Choroid plexus epithelial cell (primary cell): ENCODE measurements at places on chromosomes 1 and 21.

DNA sequence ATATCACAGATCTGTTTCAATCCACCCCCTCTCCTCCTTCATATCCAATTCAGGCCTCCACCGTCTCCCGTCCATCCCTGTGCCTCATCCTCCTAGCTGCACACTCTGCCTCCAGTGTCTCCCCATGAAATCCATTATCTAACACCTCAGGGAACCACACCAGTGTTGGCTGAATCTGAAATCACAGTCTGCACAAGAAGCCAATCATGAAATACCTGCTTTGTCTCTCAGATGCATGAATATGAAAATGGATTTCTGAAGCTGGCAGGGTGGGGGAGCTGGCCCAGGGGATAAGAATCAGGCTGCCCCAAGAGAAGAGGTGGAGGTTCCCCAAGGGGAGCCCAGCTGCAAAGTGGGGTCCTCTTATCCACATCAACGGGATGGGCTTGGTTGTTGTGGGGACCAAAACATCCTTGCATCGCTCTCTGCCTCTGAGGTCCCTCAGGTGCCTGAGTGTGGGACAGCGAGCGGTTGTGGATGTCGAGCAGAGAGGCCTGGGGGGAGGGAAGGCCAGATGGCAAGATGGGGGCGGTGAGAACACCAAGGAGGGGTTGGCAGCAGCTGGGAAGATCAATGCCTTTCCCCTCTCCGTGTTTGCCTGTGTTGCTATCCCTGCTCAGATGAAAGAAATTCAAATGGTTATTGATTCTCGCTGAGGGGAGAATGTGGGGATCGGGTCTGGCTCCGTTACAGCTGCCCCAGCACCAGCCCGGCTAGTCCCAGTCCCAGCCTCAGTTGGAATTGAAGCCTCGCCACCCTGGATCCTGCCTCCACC, 237.3 kb upstream of the POU3F1 start:
- DNase-seq, result no peak

DNA sequence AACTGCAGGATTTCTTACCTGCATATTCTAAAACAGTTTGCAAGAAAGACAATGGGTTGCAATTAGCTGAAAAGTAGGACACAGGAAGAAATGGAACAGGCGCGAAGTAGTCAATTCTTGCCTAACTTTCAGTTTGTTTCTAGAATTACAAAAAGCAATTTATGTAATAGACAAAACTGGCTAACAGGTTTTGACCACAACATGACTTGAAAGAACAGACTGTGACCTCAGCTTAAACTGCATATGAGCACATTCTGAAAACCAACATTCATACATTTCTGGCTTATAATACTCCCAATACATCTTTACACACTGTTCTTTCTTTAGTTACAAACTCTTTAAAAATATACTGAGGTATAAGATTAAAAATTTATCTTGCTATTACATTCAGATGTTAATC, 405.9 kb upstream of the B3GALT2 start:
- DNase-seq, result peak; percentile 60

- no peak for DNase-seq
Observed at GRCh38 chr1:50955116-50955515, 5.0 kb downstream of the FAF1 start.

- DNase-seq, result peak; percentile 35
Observed at GRCh38 chr1:173418107-173418985, 58.8 kb upstream of the PRDX6 start.

GRCh38 chr1:180221462-180221861, 8.6 kb upstream of the LHX4 start:
- DNase-seq, result peak; percentile 75
